ENCODE measurements at places on chromosomes 7 and 10.

GRCh38 chr10:7184660-7185366 is 226.0 kb downstream of the SFMBT2 start:
- H3K4me1 ChIP-seq = no peaks in the 10 kb centered on the region
- H3K4me3 ChIP-seq = no peak overlapping the region
- no peak for DNase-seq
- no peaks in the 10 kb centered on the region for H3K27me3 ChIP-seq
- H3K36me3 ChIP-seq = no peaks in the 10 kb centered on the region

GRCh38 chr10:60417901-60418300 is 28.2 kb upstream of the ANK3 start:
- no peaks in the 10 kb centered on the region for H3K4me1 ChIP-seq
- H3K4me3 ChIP-seq = no peak overlapping the region
- H3K27me3 ChIP-seq = no peaks in the 10 kb centered on the region
- no peak for DNase-seq

DNA sequence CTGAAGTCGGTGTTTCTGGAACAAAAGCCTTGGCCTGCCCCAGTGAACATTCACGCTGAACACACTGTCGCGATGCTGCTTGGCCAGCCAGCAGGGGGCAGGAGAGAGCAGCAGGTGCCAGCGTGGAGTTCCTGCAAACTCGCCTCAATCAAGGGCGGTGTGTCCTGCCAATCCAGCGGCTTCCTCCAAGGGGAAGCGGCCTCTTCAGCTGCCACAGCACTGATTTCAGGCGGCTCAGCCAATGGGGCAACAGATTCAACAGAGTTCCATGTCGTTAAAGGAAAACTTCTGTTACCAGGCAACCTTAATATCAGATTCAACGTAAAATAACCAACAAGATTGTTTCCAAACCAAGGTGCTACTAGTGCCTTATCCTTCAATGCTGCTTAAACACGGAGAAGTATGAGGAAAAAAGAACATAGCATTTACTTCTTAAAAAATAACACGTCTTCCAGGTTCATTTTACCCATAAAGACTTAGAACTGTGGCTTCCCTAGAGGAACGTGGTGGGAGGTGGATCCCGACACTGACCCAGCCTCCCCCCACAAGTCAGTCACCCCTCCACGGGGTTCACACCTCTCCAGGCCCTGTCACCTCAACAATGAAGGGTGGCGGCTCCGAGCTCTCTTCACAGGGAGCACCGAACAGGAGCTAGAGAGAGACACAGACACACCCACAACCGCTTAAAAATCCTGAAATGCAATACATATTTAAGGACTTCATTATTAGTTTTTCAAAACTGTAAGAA is 178.2 kb downstream of the DIP2C start:
- no peaks in the 10 kb centered on the region for H3K4me1 ChIP-seq
- no peak overlapping the region for H3K4me3 ChIP-seq
- no peaks in the 10 kb centered on the region for H3K27me3 ChIP-seq
- no peak overlapping the region for H3K27ac ChIP-seq
- H3K36me3 ChIP-seq = no peaks in the 10 kb centered on the region

DNA sequence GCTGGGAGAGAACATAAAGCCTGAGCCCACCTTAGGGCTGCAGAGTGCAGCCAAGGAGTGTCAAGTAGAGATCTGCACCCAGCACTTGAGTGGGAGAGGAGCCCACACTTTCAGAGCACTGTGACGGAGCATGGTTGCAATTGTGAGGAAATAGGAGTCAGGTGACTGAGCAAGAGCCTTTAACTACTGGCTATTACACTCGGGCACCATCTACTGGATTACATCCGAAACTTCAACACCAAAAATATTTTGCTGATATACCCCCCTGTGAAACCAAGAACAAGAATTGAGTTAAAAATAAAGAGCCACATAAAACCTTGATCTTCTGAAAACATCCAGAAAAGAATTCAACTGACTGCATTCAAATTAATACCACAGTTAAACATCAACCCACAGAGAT is 657.9 kb downstream of the NXPH1 start:
- H3K4me3 ChIP-seq = no peak overlapping the region
- DNase-seq = no peak
- no peaks in the 10 kb centered on the region for H3K36me3 ChIP-seq
- no peaks in the 10 kb centered on the region for H3K4me1 ChIP-seq
- no peaks in the 10 kb centered on the region for H3K27me3 ChIP-seq

GRCh38 chr7:8131694-8132605 is 130.0 kb downstream of the ICA1 start:
- no peak for DNase-seq
- no peak overlapping the region for H3K27ac ChIP-seq
- no peaks in the 10 kb centered on the region for H3K36me3 ChIP-seq
- H3K4me3 ChIP-seq = no peak overlapping the region

DNA sequence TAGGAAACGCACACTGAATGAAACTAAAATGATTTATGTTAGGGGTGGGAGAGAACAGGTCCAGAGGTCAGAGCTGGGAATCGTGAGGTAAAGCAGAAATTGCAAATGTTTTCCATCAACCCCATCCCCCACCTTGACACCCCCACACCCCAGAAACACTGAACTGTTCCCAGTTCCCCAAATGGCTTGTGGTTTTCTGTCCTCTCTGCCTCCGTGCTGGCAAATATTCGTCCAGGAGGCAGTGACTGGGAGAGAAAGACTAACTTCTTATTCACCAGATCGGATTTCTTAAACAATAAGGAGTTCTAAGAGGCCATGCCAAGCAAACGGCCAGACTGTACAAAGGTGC is 730 bp upstream of the RASSF4 start:
- H3K4me1 ChIP-seq = peaks cover under 1% of the 10 kb centered on the region
- H3K27ac ChIP-seq = peak overlapping the region; percentile 87

DNA sequence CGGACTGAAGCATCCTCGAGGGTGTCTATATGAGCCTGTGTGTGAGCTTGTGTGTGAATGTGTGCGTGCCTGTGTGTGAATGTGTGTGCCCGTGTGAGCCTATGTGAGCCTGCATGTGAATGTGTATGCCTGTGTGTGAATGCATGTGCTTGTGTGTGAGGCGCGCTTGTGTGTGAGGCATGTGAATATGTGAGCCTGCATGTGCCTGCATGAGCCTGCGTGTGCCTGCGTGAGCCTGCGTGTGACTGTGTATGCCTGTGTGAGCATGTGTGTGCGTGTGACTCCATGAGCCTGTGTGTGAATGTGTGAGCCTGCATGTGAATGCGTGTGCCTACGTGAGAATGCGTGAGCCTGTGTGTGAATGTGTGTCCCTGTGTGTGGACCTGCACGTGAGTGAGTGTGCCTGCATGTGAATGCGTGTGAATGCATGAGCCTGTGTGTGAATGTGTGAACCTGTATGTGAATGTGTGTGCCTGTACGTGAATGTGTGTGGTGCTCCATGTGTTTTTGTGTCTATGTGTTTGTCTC is 33.4 kb downstream of the PDGFA start:
- no peaks in the 10 kb centered on the region for H3K36me3 ChIP-seq
- no peak overlapping the region for H3K4me3 ChIP-seq
- peak overlapping the region; percentile 76 for H3K27ac ChIP-seq

DNA sequence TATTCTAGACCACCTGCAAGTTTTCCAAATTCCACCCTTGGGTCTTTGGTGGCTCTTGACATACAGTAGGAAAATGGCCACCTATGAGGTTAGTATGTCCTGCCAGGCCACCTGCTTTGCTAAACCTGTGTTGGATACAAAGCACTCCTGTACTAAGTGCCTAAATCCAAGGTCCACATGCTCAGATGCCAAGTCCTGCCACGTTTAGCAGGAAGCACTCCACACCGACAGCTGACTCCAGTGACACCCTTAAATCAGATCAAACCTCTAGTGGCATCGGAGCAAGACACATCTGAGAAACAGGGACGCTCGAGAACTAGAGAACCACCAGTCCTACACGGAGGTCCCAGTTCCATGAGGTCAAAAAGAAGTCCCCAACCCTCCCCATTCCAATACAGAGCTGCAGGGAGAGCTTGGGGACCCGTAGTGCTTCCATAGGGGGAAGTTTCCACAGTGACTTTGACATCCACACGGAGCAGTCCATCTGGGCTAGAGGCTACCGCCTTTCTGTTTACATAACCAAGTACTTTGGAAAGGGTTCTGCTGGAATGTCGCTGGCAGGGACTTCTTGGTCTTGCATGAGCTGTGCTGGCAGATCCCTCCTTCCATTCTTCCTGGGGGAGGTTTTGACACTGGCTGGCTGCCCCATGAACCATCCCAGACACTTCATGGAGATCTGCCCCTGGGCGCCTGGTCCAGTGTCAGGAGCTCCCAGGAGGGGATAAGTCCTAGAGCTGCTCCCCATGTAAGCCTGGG is 290.6 kb downstream of the PRPF18 start:
- no peaks in the 10 kb centered on the region for H3K36me3 ChIP-seq
- no peak overlapping the region for H3K4me3 ChIP-seq
- no peak for DNase-seq
- H3K4me1 ChIP-seq = no peaks in the 10 kb centered on the region
- H3K27ac ChIP-seq = peak overlapping the region; percentile 78

DNA sequence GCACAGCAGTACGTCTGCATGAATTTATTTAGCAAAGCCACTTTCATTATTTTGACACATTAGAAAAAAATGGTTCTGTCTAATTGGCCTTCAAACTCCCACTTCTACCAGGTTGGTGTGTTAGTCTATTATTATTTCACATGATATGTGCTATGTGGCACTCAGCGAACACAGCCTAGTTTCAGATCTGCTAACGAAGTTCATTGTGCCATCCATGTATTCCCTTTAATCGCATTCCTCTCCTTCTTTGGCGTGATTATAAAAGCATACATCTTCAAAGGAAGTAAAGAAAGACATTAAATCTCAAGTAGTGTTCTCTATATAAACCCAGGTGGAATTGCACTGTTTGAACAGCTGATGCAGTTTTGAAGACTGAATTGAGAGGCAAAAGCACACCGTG is 96.4 kb upstream of the CACNA2D1 start:
- H3K4me1 ChIP-seq = no peaks in the 10 kb centered on the region
- H3K27ac ChIP-seq = no peak overlapping the region
- H3K36me3 ChIP-seq = no peaks in the 10 kb centered on the region
- no peak overlapping the region for H3K4me3 ChIP-seq

- H3K27ac ChIP-seq = no peak overlapping the region
- H3K4me1 ChIP-seq = no peaks in the 10 kb centered on the region
- H3K36me3 ChIP-seq = no peaks in the 10 kb centered on the region
Observed at GRCh38 chr10:121435099-121435875, 163.0 kb downstream of the FGFR2 start.

GRCh38 chr10:75428434-75429158 is 2.8 kb upstream of the LRMDA start:
- no peaks in the 10 kb centered on the region for H3K27me3 ChIP-seq
- no peaks in the 10 kb centered on the region for H3K36me3 ChIP-seq
- H3K27ac ChIP-seq = no peak overlapping the region
- DNase-seq = no peak

DNA sequence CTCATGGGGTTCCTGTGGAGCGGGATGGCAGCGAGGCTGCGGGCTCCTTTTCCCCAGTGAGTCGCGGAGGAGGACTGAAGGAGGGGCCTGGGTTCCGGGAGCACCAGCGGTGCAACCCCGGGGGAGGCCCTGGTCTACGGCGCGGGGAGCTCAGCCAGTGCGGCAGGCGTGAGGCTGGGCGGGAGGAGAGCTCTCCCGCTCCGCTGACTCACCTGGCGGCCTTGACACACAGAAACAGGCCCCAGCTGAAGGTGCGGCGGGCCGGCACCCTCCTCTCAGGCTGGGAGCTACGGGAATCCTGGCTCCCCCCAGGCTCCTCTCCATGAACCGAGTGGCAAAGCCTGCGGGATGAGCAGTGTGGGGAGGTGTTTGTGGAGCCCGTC is 6.8 kb upstream of the NOM1 start:
- H3K4me1 ChIP-seq = no peaks in the 10 kb centered on the region
- no peaks in the 10 kb centered on the region for H3K36me3 ChIP-seq
- H3K27me3 ChIP-seq = no peaks in the 10 kb centered on the region
- DNase-seq = no peak
- no peak overlapping the region for H3K27ac ChIP-seq
- H3K4me3 ChIP-seq = no peak overlapping the region

- DNase-seq = no peak
- H3K4me1 ChIP-seq = no peaks in the 10 kb centered on the region
- H3K4me3 ChIP-seq = no peak overlapping the region
- H3K27ac ChIP-seq = no peak overlapping the region
- no peaks in the 10 kb centered on the region for H3K27me3 ChIP-seq
Observed at GRCh38 chr7:72445075-72445474, 32.9 kb upstream of the CALN1 start.

GRCh38 chr7:49577576-49577975 is 195.9 kb upstream of the VWC2 start:
- DNase-seq = no peak
- no peaks in the 10 kb centered on the region for H3K27me3 ChIP-seq
- no peak overlapping the region for H3K27ac ChIP-seq
- H3K36me3 ChIP-seq = no peaks in the 10 kb centered on the region
- H3K4me3 ChIP-seq = no peak overlapping the region
- H3K4me1 ChIP-seq = no peaks in the 10 kb centered on the region

DNA sequence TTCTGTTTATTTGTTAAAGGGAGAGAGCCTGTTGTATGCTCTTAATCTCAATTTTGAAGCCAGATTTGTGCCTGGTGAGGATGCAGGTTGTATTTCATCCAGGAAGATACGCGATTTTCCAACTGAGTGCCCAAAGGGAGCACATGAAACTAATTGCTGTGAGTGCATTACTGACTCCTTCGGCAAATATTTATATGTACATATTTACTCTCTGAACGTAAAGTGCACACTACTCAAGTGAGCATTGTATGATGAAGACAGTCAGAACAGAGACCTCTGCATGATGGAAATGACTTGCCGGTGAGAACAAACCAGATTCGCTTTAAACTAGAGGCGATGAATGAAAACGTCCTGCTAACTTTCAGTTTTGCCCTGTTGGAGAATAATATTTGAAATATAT is 130.1 kb downstream of the MALRD1 start:
- no peak overlapping the region for H3K4me3 ChIP-seq
- no peak for DNase-seq
- no peaks in the 10 kb centered on the region for H3K4me1 ChIP-seq

- H3K27ac ChIP-seq = no peak overlapping the region
- H3K4me1 ChIP-seq = no peaks in the 10 kb centered on the region
- no peak for DNase-seq
- H3K27me3 ChIP-seq = no peaks in the 10 kb centered on the region
- H3K4me3 ChIP-seq = no peak overlapping the region
Observed at GRCh38 chr10:69745698-69746097, 56.0 kb upstream of the COL13A1 start.

DNA sequence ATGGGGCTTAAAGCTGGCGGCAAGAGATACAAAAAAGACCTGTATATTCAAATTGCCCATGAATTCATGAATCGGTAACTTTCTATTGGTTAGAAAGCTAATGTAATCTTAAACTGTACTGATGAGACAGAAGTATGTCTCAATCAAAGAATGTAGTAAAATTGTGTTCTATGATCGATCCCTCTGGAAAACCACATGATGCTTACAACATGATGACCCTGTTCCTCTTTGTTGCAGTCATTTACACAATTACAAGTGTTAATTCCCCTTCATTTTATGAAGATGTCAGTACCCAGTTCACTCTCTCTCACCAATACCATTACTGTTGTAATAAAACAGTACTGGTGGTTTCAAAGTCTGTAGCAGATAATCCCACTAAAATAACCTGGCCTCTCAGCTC is 10.1 kb downstream of the KIF5B start:
- H3K27me3 ChIP-seq = no peaks in the 10 kb centered on the region
- no peak overlapping the region for H3K27ac ChIP-seq
- H3K4me3 ChIP-seq = no peak overlapping the region
- no peak for DNase-seq
- H3K4me1 ChIP-seq = no peaks in the 10 kb centered on the region

GRCh38 chr7:77351539-77352004 is 64.6 kb downstream of the GSAP start:
- no peak overlapping the region for H3K27ac ChIP-seq
- no peak for DNase-seq
- no peaks in the 10 kb centered on the region for H3K4me1 ChIP-seq
- H3K36me3 ChIP-seq = no peaks in the 10 kb centered on the region
